ENCODE measurements at places on chromosomes 3 and 15.

- no peak for DNase-seq
These were observed 78.5 kb upstream of the LARS2 start for GRCh38 chr3:45309876-45310275.

- no peak for DNase-seq
These were observed 302.5 kb downstream of the ZNF621 start for GRCh38 chr3:40827226-40827625.

- no peak for DNase-seq
These were observed 87.2 kb downstream of the TJP1 start for GRCh38 chr15:29734917-29735572.

GRCh38 chr15:39132954-39133600 lies 447.8 kb upstream of the THBS1 start:
- no peak for DNase-seq

DNA sequence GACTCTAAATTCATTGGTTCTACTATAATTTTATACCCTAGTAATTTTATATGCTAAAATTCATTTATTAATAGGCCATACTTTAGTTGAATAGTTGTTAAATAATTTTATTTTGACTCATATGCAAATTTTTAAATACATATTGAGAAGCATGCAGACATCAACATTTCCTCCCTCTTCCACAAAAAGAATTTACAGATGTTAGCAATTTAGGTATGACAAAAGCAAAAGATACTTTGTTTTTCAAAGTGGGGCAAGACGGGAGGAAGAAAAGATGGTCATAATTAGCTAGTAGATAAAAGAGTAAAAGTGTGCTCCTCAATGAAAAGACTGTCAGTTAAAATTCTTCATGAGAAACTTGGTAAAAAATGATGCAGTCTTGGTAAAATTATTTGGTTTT lies 148.9 kb upstream of the TSPAN3 start:
- DNase-seq, result no peak

- no peak for DNase-seq
These were observed 79.7 kb upstream of the CRBN start for GRCh38 chr3:3259181-3259580.

DNA sequence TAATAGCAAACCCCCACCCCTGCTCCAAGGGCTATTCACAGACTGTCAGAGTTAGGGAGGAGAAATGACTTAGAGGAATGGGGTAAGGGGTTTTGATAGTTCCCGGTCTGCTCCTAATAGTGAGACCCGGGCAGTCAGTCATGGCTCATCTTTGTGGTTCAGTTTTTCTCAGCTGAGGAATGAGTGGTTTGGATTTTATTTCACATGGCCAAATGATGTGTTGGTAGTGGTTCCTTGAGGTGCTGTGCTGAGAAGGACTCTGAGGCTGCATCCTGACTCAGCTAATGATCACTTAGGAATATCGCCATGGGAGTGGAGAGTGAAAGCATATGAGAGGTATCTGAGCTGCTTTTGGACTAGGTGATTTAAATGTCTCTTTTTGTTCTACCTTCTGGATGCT lies 80.2 kb downstream of the LPP start:
- no peak for DNase-seq

GRCh38 chr3:65785065-65785645 lies 253.6 kb downstream of the MAGI1 start:
- peak; percentile 56 for DNase-seq

- no peak for DNase-seq
These were observed 56.0 kb upstream of the KCNMB2 start for GRCh38 chr3:178480274-178480673.

- no peak for DNase-seq
These were observed 141.1 kb upstream of the PTPRG start for GRCh38 chr3:61420136-61420759.

DNA sequence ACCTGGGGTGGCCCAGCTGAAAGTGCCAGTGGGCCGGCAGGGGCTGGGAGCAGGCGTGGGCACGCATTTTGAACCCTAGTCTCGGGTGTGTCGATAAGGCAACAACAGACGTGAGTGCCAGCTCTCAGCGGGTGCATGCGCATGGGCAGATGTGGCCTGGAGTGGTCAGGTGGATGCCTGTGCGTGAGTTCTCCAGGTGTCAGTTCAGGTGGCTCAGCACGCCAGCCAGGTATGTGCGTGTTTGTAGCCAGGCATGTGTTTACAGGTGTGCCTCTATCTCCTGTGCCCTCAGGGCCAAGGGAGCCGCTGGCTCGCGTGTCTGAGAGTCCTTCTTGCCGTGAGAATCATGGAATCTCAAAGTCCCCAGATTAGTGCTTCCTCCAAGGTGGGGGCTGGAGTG lies 14.8 kb downstream of the CYP1A2 start:
- DNase-seq, result no peak

- no peak for DNase-seq
These were observed 37.7 kb downstream of the ALDH1L1 start for GRCh38 chr3:126142652-126143051.

GRCh38 chr3:56837196-56837955 lies 35.6 kb upstream of the ARHGEF3 start:
- DNase-seq, result no peak

DNA sequence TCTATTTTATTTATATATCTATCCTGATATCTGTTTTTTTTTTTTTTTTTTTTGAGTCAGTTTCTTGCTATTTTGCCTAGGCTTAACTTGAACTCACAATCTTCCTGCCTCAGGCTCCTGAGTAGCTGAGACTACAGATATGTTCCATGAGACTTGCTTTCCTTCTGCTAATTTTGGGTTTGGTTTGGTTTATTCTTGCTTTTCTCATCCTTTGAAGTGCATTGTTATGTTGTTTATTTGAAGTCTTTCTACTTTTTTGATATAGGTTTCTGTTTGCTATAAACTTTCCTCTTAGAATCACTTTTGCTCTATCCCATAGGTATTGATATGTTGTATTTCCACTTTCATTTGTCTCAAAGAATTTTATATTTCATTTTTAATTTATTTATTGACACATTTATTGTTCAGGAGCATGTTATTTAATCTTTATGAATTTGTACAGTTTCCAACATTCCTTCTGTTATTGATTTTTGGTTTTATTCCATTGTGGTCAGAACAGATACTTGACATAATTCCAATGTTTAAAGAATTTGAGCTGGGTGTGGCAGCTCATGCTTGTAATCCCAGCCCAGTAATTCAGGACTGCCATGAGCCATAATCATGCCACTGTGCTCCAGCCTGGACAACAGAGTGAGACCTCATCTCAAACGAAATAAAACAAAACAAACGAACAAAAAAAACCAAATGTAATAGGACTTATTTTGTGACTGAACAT lies 62.3 kb upstream of the PLSCR4 start:
- DNase-seq, result no peak

GRCh38 chr3:135218782-135219181 lies 423.7 kb downstream of the EPHB1 start:
- no peak for DNase-seq

Measured in right renal pelvis (tissue), 4 donors.